ENCODE measurements at places on chromosomes 11 and 22.

DNA sequence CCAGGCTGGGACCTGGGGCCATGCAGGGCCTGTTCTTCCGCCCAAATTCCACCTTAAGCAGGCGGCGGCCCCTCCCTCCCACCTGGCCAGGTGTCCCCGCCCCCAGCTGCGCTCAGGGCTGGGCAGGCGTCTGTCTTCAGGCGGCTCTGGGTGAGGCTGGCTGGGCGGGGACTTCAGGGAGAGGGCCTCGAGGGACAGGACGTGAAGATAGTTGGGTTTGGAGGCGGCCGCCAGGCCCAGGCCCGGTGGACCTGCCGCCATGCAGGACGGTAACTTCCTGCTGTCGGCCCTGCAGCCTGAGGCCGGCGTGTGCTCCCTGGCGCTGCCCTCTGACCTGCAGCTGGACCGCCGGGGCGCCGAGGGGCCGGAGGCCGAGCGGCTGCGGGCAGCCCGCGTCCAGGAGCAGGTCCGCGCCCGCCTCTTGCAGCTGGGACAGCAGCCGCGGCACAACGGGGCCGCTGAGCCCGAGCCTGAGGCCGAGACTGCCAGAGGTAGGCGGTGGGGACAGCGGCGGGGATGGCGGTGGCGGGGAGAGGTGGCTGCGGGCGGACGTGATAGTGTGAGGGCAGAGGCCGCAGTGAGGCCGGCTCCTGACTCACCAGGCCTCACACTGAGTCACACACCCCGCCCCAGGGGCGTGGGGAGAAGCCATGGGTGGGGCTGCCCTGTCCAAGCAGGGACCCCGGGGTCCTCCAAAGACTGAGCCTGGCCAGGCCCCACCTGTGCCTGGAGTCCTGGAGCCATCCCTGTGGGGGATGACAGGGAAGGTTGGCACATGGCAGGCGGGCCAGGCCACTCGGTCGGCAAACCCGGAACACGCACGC is at the start of gene PKP3:
TSS of gene PKP3 (plus strand) at position 176 of the 824 bp plus-strand sequence. CDS start at position 260, 84 bp downstream.
- no peak for DNase-seq

- DNase-seq = no peak
Observed at GRCh38 chr11:9530020-9530621, 43.3 kb upstream of the WEE1 start.

- DNase-seq = no peak
Observed at GRCh38 chr11:63993993-63994392, 7.8 kb downstream of the OTUB1 start.

GRCh38 chr22:19127329-19128008 is 3.6 kb upstream of the TSSK2 start:
- no peak for DNase-seq

All from cerebellar nuclear complex (tissue), 1 donor.